Fibroblast of skin of right quadriceps (primary cell): ENCODE measurements at places on chromosomes 3 and 15.

DNA sequence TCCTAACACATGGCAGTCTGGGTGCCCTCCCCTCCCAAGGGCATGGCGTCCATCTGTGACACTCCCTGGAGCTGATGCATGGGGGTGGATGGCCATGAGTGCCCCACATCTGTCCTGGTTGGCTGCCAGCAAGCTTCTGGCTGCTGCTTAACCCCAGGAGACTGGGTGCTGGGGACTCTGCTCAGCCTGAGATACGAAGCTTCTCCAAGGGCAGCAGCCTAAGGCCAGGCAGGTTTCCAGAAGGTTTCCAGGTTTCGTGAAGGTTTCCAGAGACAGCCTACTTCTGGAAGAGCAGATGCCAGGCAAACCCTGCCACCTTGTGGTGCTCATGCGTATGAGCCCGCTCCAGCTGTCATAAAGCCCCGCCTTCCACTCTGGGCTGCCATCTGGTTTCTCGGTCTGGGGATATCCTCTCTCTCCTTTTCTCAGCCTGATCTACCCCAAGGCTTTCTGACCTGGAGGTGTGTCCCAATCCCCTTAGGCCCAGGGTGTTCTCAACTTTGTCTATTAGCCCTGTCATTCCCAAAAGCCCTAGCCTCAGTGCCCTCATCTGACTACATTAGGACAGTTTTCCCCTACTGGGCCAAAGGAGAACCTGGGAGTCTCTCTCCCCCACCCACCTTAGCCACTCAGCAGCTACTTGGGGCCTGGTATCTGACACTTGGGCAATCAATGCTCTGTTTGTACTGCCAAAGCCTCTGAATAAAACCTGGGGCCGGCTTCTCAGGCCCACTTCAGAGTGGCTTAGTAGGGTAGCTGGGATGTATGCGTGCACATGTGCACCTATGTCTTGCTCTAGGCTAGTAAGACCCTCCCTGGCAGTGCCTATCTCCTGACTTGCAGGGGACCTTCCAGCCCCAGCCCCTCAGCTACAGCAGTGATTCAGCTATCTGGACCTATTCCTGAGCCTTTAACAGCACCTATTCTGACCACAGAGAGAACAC lies 12.0 kb downstream of the MRPL46 start:
- peak; percentile 70 for DNase-seq

DNA sequence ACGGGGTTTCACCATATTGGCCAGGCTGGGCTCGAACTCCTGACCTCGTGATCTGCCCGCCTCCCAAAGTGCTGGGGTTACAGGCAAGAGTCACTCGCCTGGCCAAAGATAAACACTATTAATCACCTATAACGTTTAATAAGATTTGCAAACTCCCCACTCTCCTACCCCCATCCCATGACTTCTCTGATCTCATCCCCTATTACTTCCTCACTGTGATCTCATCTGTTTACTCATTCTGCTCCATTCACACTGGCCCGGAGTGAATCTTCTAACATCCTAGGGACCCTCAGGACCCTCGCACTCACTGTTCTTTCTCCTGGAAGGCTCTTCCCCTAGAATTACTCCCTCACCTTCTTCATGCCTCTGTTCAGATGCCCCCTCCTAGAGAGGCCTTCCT lies 78.9 kb downstream of the DGKG start:
- peak; percentile 15 for DNase-seq

DNA sequence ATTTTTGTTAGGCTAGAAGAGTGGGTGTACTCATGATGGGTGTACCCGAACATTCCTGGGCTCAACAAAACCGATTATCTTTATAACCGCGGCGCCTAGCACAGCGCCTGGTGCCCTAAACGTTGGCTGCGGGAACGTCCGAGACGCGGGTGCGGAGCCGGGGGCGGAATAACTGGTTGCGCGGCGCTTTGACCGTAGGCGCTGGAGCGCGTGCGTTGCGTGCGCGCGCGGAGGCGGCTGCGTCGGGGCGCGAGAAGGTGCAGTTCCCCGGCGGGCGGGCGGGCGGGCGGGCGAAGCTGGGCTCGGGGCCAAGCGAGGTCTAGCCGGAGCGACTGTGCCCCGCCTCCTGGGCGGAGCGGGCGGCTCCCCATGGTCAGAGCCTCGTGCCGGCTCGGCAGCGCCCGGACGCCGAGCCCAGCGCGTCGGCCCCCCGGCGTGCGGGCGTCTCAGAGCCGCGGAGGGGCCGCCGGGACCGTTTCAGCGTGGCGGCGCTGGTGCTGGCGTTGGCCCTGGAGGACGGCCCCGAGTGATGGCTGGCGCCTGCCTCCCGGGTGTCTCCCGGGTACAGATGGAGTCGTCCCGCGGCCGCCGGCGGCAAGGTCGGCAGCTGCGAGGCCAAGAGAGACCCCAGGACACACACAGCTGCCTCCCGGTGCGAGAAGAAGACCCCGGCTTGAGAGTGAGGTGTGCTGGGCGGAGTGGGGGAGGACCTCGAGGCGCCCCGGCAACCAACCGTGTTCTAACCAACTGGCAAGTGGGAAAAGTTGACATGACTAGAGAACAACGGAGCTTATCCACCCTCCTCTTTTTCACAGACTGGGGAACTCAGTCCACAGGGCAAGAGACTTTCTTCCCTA lies at the start of gene PLAAT1:
PLAAT1 (plus strand) TSS at position 373 of the 857 bp plus-strand sequence. CDS start 14,429 bp downstream, outside the sequence.
- peak; percentile 78 for DNase-seq

DNA sequence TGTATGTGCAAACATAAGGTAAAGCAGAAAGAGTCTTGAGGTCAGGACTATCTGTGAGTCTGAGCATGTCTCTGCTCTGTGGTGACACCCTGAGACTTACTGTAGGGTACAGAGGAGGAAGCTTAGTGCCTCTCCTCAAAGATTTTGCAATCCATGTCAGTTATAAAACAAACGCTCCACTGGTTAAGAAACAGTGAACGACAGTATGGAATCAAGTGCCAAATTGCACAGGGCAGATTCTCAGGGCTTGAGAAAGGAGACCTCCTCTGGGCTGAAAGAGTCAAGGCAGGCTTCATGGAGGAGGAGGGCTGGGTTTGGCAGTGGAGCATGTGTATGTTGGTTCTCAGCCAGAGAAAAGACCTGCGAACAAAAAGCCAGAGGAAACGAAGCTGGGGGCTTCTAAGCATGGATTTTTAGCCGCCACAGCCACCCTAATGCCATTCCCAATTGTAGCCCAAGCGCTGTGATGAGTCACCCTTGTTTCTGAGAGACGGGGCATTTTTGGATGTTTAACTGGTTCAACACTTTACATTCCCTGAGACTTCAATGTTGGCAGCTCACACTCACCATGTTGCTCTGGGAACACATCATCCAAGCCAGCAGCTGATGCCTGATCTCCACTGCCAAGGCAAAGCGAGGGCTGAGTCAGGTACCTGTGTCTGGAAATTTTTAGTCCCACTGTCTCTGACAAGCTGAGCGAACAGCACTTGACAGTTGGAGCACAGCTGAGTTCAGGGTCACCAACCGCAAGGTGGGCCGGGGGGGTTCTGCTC lies 3.4 kb upstream of the DGKG start:
- DNase-seq = peak; percentile 7

DNA sequence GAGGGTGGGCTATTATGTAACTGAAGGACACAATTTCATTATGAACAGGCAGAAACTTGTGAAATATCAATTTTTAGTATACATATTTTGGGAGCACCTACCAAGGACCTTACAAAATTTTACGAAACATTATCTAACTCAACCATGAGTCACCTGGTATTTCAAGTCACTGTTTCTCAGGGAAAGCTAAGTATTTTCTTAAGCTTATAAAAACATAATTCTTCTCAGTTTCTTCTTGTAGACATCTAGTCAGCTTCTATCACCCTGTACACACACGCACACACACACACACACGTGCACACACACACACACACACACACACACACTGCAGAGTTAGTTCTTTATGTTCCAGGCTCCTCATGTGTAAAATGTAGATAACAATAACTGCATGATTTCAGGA lies 658.3 kb downstream of the TUSC7 start:
- no peak for DNase-seq

DNA sequence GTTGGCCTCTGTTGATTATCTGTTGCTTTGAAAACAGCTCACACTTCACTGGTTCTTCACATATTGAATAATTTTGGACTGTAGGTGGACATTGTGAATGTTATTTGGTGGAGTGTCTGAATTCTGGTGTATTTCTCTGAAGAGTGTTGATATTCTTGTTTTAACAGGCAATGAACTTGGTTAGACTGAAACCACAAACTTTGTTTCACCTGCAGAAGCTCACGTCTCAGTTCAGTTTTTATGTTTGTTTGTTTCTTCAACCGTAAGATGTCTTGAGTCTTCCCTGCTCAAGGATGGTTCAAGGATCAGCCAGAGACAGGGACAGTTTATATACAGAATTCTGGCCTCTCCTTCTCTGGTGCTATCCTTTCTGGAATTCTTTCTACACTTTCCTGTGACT lies 43.6 kb downstream of the C3orf20 start:
- no peak for DNase-seq

- DNase-seq = no peak
These were observed 400.0 kb downstream of the FOXP1 start for GRCh38 chr3:71183549-71183948.

DNA sequence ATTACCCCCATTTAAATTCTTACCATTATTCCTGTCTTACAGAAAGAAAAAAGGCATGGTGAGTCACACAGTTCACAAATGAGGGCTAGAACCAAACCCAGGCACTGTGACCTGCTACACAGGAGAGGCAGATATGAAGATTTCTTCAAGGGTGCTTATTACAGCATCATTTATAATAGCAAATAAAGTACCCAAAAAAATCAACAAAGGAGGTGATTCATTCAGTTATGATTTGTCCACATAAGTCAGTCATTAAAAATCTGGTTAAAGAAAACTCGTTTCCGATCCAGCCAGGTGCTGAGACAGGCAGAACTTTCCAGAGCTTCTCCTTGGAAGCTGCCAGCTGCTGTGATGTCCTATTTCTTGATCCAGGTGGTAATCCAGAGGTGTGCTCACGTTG lies 7.5 kb upstream of the LOXL1 start:
- no peak for DNase-seq

- DNase-seq = no peak
These were observed 3.5 kb downstream of the PML start for GRCh38 chr15:73997986-73998385.

DNA sequence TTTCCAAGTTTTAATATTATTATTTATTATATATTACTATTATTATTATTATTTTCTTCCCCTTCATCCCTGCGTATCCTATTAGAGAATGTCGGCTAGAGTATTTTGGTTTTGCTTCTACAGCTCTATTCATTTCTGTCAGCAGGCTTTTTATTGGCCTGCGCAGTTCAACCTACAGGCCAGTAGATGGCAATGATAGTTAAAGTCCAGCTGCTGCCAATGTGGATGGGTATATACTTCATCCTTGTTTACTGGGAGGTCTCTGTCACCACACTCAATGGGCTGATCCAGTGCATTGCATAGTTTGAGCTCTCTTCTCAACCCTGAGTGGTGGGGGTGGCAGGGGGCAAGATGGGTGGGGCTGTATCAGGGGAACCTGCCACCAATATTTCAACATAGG lies 799.8 kb downstream of the NSUN3 start:
- DNase-seq = peak; percentile 23

DNA sequence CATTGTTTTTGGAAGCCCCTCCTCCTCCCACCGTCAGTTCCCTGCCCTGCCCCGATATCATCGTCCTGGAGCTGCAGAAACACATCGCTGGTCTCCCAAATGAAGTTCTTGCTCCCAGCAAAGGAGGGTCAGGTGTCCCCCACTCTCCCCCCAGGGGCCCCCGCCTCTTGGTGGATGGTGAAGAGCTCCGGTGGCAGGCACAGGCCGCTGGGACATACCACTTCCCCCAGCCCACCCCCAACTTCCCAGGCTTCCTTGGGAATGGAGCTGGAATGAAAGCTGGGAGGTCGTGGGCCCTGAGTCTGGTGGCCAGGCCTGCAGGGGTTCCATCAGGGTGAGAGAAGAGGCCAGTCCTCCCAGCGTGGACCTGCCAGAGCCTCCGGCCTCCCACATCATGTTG lies 137.7 kb downstream of the CHSY1 start:
- no peak for DNase-seq

DNA sequence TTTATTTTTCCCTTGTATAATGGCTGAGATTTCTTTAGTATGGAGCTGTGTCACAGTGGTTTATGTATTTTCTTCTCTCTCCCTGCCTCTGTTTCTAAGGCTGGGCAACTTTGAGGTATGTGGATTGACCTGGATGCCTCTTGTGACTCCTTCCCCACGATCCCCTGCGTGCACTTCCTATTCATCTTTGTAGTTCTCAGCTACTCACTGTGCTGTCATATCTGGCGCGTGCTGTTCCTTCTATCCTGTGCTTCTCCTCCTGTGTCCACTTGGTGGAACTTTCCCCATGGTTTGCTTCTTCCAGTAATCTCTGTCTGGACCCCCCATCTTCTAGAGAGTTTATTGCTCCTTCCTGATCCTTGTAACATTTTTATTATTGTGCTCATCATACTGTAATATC lies 97.3 kb downstream of the AKAP13 start:
- peak; percentile 59 for DNase-seq

- DNase-seq = no peak
These were observed 3.1 kb downstream of the BAHD1 start for GRCh38 chr15:40443846-40444245.

DNA sequence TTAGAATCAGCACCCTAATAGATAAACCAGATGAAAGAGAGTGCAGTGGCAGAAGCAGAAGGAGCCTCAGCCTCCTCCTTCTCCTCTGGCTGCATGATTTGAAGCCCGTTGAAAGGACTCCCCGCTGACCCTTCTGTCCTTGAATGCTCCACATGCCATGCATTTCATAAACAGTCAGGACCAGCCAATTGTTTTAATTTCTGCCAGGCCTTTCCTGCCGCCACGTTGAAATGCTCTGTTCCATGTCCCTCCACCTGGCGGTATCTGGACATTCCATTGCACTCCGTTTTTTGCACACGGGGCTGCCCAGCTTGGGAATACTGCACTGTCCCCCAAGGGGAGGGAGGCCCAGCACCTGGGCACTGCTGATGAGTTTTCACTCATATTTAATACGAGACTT lies 35.2 kb upstream of the GLCE start:
- no peak for DNase-seq

DNA sequence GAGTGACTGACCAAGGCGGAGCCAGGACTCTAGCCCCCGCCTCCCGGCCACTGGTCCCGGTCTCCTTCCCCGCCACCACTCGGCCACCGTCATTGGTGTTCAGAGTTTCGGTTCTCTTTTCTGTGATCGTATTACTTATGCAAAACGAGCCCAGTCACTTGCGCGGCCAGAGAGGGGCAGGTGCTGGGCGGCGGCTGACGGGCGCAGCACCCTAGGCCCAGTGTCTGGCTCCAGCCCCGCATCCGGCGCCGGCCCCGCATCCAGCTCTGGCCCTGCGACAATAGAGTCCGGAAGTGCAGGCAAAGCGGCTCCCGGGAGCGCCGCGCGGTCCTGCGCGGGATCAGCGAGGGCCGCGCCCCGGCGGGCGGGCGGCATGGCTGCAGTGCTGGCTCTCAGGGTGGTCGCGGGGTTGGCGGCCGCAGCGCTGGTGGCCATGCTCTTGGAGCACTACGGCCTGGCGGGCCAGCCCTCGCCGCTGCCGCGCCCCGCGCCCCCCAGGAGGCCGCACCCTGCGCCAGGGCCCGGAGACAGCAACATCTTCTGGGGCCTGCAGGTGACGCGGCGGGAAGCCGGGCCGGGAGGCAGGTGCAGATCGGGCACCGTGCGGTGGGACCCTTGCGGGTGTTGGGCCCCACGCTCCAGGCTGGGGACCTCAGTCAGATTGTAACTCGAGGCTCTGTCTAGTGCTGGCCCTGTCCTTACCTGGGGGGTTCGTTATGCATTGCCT lies at the start of gene TMEM62:
TMEM62 (plus strand) TSS at position 157 of the 727 bp plus-strand sequence; CDS start at position 374, 217 bp downstream.
- DNase-seq = peak; percentile 42
